ENCODE measurements at places on chromosomes 5 and 9. TPM values are rescaled to one million over a fixed set of nuclear protein-coding genes. Genes with fewer than 3 reads are reported as not detected.

PSMB7 gene
- 206 TPM for total RNA-seq

SLC38A9 gene
- 19.2 TPM for total RNA-seq

KLF9 gene
- 20.8 TPM for total RNA-seq

CTXN3 gene
- total RNA-seq: not detected

NOTCH1 gene
- total RNA-seq: 71.4 TPM

ENTPD2 gene
- not detected for total RNA-seq

TAF11L12 gene
- not detected for total RNA-seq

CCNB1 gene
- total RNA-seq: 159 TPM
